Vagina (tissue), 2 donors: ENCODE measurements at places on chromosomes 12 and 14.

DNA sequence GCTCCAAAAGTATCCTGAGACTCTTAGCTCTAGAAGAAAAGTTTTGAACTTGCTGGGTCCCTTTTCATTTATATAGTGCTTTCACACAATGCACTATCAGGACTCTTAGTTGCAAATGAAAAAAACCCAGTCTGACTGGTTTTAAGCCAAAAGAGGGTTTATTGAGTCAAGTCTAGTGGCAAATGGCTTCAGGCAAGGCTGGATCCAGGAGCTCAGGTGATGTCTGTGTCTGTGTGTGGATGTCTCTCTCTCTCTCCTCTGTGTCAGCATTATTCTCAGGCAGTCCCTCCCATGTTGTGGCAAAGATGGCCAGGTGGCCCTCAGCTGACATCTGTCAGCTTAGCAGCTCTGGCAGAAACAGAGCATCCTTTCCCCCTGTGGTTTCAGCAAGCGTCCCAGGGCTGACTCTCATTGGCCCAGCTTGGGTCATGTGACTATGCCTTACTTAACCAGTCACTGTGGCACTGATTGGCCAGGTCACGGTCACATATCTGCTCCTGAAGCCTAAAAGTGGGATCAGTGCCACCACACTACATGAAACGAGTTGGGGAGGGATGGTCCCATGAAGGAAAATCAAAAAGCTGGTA is 6.2 kb downstream of the TMEM120B start:
- no peak for DNase-seq

- DNase-seq: no peak
Observed at GRCh38 chr12:106586803-106587684, 4.2 kb downstream of the RFX4 start.

DNA sequence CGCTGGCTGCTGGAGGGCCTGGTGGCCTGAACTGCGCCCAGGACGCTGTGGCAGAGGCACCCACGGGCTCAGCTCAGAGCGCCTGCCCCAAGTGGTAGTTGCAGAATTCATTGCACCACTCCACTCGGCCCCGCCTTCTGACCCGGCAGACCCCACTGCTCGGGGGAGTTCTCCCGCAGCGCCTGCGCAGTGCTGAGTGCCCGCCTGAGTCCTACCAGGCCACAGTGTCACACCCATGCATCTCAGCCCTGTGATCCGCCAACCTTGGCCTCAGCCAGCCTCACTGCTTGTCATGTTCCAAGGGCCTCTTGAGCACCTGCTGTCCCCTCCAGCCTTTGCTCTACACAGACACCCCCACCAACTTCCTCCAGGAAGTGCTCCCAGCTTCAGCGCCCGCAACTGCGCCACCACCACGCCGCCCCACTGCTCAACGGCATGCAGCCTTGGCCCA is 12.2 kb downstream of the DEGS2 start:
- DNase-seq: no peak

- no peak for DNase-seq
Observed at GRCh38 chr12:53696285-53696654, 20.4 kb upstream of the ATP5MC2 start.

DNA sequence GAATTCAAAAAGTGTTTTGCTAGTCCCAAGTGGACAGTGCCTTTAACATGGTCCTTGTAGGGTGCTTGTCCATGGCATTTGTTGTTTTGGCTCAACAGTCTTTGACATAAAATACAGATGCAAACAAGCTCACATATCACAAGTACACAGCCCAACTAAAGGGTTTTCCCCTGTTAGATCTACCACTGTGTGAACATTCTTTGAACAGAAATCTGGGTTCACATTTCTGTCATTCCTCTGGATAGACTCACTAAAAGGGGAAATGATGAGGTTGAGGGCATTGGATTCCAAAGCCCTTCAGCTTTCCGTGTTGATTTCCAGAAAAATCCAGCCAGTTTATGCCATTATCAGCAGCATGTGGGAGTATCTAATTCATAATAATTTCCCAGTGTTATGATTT is 54.1 kb downstream of the EP400 start:
- DNase-seq: no peak

DNA sequence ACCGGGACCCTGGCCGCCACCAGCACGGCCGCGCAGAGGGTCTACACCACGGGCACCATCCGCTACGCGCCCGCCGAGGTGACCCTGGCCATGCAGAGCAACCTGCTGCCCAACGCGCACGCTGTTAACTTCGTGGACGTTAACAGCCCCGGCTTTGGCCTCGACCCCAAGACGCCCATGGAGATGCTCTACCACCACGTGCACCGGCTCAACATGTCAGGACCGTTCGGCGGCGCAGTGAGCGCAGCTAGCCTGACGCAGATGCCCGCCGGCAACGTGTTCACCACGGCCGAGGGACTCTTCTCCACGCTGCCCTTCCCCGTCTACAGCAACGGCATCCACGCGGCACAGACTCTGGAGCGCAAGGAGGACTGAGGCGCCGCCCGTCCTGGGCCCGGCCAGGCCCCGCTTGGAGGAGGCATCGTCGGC is 150.1 kb downstream of the EGLN3 start:
- DNase-seq: no peak
